ENCODE measurements at places on chromosomes 4 and X.

DNA sequence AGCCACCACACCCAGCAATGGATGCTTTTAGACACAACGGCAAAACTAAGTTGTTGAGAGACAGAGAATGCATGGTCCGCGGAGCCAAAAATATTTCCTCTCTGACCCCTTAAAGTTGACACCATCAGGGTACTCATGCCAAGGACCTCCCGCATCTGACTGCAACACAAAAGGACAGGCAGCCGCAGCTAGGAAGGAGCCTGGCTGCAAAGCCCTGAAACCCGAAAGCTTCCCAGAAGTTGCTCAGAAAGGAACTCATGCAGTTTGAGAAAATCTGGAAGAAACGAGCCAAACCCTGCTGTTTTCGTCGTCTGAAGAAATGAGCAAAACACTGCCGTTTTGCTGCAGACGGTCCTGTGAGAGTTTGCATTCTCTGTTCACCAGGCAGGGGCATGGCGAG lies 16.5 kb downstream of the DHRSX start:
- DNase-seq: no peak

- no peak for DNase-seq
Observed at GRCh38 chrX:22021751-22022324, 10.3 kb upstream of the PHEX start.

DNA sequence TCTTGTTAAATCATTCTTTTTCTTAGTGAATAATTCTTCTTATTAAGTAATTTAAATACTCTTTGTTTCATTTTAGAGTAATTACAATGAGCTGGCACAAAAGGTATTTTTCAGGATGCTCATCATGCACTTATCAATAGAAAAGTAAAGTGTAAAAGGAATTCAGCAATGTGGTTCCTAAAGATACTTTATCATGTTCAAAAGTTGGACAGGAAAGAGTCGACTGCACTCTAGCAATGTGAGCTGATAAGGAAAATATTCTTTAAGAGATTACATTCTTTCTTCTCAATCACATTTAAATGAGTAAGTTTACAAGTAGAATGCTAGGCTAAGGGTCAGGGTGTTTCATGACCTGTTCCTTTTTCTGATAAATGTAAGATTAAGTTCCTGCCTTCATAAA lies 609.5 kb upstream of the FAM241A start:
- no peak for DNase-seq

DNA sequence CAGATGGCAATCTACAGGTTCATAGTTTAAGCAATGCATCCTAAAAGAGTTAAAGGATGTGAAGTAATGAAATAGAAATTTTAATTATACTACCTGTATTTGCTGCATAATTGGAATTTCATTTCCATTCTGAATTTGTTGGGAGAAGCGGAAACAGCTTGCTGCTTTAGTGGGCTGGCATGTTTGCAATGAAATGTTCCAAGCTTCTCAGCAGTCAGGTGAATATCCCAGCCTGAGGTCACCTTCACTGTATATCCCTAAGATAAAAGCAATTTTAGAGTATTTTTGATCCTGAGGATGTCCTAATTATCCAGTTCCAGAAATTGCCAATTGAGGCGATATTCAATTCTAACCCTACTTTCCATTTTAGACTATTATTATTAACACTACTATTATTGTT lies 136.1 kb upstream of the ARSJ start:
- DNase-seq: no peak

GRCh38 chr4:142091691-142092182 lies 455.4 kb downstream of the IL15 start:
- DNase-seq: no peak

DNA sequence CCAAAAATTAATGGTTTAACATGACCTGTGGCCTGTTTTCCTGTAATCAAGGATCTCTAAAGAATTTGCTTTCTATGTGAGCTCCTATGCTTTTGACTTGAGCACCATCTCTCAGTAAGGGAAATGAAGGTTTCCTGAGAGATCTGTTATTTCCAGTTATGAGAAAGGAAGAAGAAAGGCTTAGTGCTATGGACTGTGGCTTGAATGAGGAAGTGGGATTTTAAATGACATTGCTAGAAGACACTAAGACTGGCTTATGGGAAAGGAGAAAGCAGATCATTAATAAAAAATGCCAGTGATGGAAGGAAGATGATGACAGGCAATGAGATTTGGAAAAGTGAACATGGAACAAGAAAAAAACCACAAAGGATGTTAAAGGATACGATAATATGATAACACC lies 285.4 kb downstream of the OPHN1 start:
- no peak for DNase-seq

GRCh38 chrX:2461711-2462016 lies 39.1 kb downstream of the DHRSX start:
- DNase-seq: no peak

- DNase-seq: no peak
Observed at GRCh38 chrX:39398215-39398962, 597.1 kb downstream of the MID1IP1 start.

DNA sequence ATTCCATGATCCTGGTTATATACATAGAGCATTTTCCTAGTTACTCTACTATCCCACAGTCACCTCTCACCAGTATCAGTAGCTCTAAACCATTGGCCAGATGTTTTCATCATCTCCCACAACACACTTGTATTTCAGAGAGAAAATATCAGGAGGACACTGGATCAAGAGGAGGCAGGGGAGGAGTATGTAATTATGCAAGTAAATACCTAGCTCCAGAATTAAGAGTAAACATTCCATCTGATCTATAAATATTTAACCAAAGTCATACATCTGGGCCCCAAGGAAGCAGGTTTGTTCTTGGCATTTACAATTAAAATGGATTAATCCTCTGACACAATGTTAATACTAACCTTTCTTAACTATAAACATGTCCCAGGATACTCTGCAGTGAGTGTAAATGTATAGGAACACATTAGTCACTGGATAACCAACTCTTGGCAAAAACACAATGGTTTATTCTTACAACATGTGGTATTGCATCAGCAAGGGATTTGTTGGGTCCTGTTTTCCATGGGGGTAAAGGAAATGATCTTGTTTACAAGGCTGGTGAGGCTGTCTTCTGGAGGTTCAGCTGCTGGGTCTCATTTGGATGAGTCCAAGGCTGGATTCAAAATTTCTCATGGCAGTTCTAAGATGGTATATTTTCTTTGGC lies 170.1 kb downstream of the ATG4A start:
- no peak for DNase-seq

DNA sequence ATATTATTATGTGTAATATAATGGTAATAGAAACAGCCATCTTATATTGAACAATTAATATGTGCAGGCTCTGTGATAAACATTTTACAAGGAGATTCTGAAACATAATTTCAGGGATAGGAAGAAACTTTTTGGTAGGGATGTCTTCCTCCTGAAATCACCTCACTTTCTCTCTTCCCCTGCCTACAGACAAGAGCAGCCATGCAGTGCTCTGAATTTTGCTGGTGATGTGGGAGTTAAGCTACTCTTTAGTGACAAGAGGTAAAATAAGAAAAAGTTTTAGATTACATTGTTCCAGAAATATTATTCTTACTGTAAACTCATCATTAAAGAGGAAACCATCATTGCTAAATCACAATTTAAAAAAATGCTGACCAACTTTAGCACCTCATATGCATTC lies 36.1 kb downstream of the LARP7 start:
- no peak for DNase-seq

GRCh38 chr4:173038192-173038896 lies 130.3 kb upstream of the GALNT7 start:
- no peak for DNase-seq

- DNase-seq: no peak
Observed at GRCh38 chr4:38968668-38969067, 63.5 kb downstream of the TMEM156 start.

DNA sequence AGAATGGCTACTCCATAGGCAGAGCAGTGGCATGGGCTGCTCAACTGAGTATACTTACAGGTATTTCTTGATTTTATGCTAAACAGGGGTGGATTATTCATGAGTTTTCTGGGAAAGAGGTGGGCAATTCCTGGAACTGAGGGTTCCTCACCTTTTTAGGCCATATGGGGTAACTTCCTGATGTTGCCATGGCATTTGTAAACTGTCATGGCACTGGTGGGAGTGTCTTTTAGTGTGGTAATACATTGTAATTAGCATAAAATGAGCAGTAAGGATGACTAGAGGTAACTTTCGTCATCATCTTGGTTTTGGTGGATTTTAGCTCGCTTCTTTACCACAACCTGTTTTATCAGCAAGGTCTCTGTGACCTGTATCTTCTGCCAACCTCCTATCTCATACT lies 48.2 kb upstream of the HPSE start:
- DNase-seq: no peak

DNA sequence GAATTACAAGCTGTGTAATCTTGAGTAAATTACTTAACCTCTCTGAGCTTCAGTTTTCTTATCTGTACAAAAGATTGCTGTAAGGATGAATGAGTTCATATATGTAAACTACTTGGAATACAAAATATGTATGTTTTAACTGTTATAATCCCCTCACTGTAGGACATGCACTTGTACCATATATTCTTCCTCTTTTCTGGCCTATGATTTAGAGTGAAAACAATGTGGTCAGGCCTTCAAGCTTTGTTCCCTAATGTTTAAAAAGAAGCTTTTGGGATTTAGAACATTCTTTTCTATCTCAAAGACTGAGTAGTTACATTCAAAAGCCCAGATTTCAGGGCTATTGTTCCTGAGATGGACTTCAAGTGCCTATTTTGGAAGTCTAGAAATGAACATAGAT lies 26.7 kb upstream of the GPRIN3 start:
- no peak for DNase-seq

DNA sequence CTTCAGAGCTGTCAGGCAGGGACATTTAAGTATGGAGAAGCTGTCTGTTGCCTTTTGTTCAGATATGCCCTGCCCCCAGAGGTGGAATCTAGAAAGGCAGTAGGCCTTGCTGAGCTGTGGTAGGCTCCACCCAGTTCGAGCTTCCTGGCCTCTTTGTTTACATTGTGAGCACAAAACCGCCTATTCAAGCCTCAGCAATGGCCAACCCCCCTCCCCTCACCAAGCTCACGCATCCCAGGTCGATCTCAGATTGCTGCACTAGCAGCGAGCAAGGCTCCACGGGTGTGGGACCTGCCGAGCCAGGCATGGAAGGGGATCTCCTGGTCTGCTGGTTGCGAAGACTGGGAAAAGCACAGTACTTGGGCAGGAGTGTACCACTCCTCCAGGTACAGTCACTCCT lies 59.3 kb downstream of the ZNF674 start:
- DNase-seq: no peak

GRCh38 chr4:52001616-52002015 lies 18.5 kb downstream of the LRRC66 start:
- DNase-seq: no peak

DNA sequence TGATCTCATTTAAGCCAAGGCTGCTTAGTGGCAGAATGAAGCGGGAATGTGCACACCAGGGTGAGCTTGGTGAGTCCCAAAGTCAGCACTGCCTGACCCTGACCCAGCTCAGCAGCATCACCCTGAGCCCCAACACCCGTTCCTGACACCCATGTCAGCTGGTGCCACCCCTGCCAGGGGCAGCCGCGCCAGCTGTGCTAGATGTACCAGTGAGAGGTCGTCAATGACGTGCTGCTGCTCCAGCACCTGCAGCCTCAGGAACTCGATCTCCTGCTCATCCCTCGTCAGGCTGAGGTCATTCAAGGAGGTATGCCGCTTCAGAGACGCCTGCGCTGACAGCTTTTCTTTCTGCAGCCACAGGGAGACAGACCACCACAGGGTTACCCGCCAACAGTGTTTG lies 61.7 kb upstream of the C4orf50 start:
- DNase-seq: no peak

- DNase-seq: no peak
Observed at GRCh38 chr4:129532573-129532972, 436.6 kb downstream of the C4orf33 start.
